ENCODE measurements at places on chromosomes 6 and 20.
A peak's percentile ranks its signal among the peaks of the same experiment; 100 is the strongest.

GRCh38 chr20:19433371-19434350, 221.2 kb downstream of the SLC24A3 start:
- DNase-seq: no peak

DNA sequence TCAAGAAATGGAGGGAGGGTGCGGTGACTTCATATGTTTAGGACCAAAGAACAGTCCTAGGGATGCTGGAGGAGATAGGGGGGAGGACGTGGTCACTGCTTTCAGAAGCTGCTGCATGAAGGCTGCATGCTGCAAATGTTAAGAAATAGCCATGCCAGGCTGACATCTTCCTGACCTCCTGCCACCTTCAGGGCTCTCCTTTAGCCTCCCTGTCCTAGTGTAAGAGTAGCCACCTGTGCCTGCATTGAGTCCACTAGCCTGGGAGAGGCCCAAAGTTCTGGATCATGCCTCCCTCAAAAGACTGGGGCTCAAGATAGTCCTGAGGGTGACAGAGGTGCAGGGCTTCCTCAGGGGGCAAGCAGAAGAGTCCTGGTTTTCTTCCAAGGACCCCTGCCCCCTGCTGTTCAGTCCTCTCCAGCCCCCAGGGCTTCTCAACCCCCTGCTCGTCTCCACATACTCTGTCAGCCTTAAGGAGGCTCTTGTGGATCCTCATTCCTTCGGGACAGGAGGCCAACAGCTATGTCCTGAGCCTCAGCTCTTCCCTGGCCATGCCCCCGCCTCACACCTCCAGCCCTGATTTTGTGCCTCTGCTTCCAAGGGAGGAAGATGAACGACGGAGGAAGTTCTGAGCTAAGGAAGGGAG, 96.3 kb downstream of the MRPL14 start:
- no peak for DNase-seq

DNA sequence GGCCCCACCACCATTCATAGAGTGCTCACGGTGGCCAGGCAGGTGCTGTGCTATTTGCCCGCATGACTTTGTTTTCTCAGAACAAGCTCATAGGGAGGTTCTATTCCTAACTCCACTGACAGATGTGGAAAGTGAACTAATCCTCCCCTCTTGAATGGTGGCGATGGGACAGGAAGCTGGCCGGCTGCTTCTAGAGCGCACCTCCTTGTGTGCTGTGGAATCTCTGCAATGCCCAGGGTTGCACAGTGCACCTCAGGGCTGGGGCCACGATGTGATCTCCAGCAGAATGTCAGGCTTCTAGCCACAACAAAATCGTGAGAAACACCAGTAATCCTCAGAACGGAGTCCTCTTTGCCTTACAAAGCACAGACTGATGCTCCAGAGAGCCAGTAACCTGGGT, 53.8 kb upstream of the SLC22A23 start:
- no peak for DNase-seq

DNA sequence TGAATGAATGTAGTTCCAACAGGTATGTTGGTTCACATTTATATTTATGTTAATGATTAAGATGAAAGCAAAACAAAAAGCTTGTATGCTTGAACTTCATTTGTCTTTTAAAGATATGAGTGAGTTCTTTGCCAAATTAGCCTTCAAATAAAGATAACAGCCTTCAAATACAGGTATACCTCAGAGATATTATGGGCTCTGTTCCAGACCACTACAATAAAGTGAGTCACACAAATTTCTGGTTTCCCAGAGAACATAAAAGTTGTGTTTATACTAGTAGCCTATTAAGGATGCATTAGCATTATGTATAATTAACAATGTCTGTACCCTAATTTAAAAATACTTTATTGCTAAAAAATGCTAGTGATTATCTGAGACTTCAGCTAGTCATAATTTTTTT, 245.3 kb upstream of the MAN1A1 start:
- no peak for DNase-seq

GRCh38 chr6:95240514-95240913, 336.8 kb upstream of the MANEA start:
- DNase-seq: peak; percentile 45

DNA sequence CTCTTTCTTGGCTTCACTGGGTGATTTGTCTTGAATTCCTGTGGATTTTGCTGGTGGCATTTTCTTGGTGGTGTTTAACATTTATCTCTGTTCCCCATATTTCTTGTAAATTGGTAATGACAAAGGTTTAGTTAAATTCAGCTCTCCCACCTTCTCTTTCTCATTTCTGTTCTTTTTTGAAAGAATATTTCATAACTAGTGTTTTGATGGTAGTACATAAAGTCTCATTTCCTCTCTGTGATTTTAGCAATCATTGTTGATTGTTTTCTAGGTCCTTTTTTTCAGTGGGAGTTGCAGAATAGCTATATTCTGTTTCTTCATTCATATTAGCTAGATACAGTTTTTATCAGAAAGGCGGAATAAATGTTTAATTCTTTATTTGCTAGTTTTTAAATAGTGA, 73.1 kb downstream of the QKI start:
- no peak for DNase-seq

- no peak for DNase-seq
These were observed 16.7 kb downstream of the FARS2 start for GRCh38 chr6:5278047-5278446.

DNA sequence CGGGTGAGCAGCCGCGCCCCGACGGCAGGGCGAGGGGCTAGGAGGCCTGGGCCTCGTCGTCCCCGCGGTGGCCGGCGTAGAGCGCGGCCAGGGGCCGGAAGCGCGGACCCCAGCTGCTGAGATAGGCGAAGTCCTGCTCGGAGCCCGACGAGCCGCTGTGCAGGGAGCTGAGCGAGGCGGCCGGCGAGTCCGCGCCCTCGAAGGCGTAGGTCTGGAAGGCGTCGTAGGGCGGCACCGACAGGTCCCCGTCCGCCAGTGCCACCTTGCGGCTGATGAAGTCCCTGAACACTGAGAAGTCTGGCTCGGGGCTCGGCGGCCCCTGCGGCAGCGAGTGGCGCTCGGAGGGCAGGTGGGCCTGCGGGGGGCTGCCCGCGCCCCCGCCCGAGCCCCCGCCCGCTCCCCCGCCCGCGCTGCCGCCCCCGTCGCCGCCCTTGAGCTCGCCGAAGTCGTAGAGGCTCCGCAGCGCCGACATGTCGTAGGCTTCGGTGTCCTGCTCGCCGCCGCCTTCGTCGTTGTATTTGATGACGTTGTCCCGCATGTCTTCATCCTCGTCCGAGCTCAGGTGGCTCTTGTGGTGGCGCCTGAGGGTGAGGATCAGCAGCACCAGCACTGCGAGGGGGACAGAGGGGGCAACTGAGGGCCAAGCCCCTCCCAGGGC, 56.5 kb downstream of the CD40 start:
- DNase-seq: no peak

DNA sequence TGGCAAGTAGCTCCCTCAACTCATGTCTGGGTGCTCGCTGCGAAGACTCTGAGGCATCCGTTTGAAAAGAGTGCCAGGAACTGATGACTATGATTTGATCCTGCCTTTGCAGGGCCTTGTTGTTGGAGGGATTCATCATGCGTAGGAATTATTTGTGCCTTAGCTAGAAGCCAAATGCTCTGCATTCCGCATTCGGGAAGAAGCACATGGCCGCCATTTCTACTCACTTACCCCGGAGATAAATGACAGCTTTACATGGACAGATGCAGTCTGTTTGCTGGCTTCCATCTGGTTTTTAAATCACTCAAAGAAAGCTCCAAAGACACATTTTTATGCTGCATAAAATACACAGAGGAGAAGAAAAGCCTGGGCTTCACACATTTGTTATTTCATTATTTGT, 363.3 kb upstream of the CDH4 start:
- no peak for DNase-seq

DNA sequence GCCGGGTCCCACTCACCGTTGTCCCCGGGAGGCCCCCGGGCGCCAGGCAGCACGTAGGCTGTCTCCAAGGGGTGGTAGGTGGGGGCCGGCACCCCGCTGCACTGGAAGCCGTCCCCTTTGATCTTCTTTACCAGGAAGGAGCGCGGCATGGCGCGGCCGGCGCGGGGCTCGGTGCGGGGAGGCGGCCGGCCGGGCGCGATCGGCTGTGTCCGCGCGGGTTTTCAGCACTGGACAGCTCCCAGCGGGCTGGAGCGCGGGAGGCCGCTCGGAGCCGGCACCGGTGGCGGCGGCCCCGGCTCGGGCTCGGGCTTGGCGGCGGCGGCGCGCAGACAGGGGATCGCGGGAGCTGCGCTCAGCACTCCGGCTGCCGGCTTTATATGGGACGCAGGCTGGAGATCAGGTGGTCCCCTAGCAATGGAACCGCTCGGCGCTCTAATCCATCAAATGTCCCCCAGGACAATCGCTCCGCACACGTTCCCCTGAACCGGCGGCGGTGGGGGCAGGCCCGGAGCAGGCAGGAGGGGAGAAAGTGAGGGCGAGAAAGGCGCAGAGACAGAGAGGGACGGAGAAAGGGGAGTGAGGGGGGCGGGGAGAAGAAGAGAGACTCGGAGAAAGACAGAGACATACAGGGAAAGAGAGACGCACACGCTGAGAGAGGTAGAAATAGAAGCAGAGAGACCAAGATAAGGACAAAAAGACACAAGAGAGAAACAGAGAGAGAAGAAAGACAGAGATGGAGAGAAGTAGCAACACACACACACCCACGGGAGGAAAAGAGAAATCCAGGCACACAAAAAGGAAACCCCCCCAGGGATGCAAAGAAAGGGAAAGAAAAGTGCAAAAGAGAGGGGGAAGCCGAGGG, at the start of gene SCRT2:
TSS of gene SCRT2 (minus strand) at position 350 of the 862 bp plus-strand sequence. CDS start at position 149, 201 bp downstream.
- DNase-seq: no peak

DNA sequence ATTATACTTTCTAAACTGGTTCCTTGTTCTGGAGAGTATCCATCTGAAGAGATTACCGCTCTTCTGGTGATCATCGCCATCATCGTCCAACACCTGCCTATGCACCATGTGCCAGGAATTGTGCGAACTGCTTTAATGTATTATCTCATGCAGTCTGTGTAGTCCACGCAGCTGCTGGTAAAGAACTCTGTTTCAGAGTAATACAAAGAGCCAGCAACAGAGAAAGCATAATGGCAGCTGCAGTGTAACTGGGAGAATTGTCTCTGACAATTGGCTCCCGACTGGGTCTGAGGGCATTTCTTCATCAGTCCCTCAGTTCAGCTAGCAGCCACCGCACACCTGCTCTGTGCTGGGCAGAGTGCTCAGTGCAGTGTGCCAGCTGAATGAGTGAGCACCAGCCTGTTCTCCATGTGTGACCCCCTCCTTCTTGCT, 383.4 kb downstream of the GRIK2 start:
- DNase-seq: no peak

- DNase-seq: no peak
These were observed 463.6 kb downstream of the HACE1 start for GRCh38 chr6:104396077-104396476.

GRCh38 chr6:166957087-166957804, 896 bp upstream of the RNASET2 start:
- no peak for DNase-seq

Measured in NCI-H446 treated with DMSO at 0.1 percent for 48 hours (cell line).